Cerebellar cortex (tissue), 1 donor: ENCODE measurements at places on chromosomes 7 and 10.
A peak's percentile ranks its signal among the peaks of the same experiment; 100 is the strongest.

DNA sequence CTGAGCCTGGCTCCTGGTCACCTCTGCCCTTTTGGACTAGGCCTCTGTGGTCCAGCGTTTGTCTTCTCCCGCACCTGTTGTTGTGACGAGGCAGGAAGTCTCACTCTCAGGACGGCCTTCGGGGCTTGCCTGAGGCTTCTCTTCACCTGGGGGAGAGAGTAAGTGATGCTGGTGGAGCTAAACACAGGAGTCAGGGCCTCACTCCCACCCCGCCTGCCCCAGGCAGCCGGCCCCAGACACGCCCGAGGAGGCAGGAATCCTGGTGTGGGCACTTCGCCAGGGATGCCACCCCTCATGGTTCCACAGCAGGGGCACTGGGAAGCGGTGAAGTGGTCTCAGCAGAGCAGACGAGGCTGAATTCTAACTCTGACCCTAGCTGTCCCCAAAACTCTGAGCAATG lies 42.4 kb downstream of the IL2RA start:
- no peak for DNase-seq

DNA sequence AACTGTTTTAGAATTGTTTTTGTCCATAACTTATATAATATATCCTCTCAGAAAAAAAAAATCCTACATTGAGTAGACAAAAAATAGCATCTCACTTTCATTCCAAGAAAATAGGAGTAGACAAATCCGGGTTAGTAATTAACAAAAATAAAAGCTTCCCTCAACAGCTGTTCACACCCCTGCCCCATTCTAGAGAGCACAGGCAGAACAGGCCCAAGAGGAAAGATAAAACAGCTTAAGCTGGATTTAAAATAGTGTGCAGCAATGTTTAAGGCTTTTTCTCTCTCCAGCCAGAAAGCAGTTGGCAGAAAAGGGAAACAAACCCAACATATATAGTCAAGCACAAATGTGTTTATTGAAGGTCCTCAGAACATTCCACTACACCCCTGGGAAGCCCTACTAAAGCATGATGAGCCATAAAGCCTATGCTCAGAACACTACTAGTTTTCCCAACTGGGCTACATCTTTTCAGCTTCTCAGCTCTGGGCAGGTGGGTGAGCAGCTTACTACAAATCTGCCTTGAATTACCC lies 189.9 kb downstream of the MTERF1 start:
- DNase-seq = no peak

- DNase-seq = no peak
Observed at GRCh38 chr7:158784270-158784669, 45.0 kb downstream of the ESYT2 start.

- DNase-seq = no peak
Observed at GRCh38 chr10:131187926-131188325, 123.6 kb downstream of the TCERG1L start.

GRCh38 chr10:51162002-51162401 lies 87.7 kb downstream of the PRKG1 start:
- no peak for DNase-seq

- DNase-seq = no peak
Observed at GRCh38 chr7:127251465-127252376, 1.0 kb downstream of the GRM8 start.

- DNase-seq = no peak
Observed at GRCh38 chr7:938546-939185, 15.8 kb downstream of the ADAP1 start.

DNA sequence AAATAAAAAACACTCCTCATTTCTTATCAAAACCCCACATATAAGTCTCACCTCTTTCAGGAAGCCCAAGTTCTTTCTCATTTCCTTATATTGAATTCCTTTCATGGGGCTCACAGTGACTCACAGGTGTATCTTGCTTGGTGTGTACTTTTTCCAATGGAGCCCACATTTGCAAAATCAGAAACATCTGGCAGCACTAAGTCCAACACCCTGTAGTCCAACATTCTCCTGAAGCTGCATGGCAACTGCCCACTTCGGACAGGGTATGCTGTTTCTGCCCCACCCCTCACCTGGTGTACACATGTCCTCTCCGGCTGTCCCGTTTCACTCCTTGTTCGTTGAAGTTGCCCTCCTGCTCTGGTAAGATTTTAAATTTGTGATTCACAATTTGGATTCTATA lies 544.1 kb downstream of the SORCS3 start:
- DNase-seq = no peak

- DNase-seq = no peak
Observed at GRCh38 chr10:10526846-10527245, 490.8 kb upstream of the CELF2 start.

- DNase-seq = no peak
Observed at GRCh38 chr7:69534461-69535041, 63.7 kb upstream of the AUTS2 start.

DNA sequence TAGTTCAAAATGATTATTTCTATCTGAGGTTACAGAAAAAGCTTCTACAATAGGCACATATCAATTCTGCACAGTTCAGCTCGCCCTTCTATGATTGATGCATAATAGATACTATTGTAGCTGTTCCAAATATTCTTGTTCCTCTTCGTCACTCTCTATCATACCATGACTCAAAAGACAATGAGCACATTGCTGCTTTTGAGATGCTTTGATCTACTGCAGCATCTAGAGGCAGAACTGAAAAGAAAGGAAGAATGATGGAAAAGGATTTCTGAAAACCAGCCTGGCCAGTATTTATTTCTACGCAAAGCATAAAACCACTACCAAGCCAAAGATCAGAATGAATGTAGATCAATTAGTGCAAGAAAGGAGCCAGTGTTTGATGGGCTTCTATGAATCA lies 59.3 kb upstream of the PLXDC2 start:
- DNase-seq = no peak

- DNase-seq = no peak
Observed at GRCh38 chr7:130400120-130400572, 19.9 kb downstream of the CPA1 start.

- DNase-seq = no peak
Observed at GRCh38 chr7:37730501-37730900, 46.9 kb downstream of the GPR141 start.

- DNase-seq = no peak
Observed at GRCh38 chr10:1567742-1568495, 169.4 kb downstream of the ADARB2 start.

DNA sequence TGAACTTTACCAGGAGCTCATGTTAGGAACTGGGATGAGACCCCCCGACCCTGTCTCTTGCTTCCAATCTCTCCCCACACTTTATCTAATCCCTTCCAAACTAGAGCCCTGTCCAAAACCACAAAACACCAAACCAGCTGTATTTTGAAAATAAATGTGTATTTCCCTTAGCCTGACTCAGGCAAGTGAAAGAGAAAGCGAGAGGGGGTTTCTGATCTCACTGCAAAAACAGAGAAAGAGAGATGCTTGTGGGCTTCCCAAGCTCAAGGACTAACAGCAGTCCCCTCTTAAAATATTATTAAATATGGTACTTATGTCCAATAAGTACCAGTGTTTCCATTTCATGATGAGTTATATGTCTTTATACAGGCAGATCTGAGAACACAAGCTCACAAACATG lies 122.0 kb downstream of the AGMO start:
- DNase-seq = no peak

DNA sequence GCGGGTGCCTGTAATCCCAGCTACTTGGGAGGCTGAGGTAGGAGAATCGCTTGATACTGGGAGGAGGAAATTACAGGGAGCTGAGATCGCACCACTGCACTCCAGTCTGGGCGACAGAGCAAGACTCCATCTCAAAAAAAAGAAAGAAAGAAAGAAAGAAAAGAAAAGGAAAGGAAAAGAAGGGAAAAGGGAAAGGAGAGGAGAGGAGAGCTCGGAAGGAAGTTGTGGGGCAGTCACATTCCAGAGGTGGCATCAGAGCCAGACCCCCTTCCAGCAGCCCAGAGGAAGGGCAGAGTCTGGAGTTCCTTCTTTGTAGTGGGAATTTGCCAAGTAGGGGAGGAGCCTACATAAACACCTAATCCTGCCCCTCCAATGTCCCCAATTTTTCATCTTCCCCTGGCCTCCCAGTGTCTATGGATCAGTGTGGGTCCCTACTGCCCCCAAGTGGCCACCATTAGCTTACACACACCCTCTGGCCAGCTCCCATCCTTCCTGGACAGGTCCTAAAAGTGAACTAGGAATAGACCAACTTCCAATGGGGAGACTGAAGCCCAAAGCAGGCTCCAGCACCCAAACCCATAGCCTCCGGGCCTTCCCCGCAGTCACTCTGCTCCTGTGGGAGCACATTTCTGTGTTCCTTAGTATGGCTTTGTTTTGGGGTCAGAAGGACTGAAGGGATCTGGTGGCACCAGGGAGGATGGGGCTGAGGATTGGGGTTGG lies 39.6 kb upstream of the HSPB1 start:
- DNase-seq = peak; percentile 95

GRCh38 chr7:150959081-150959480 lies 19.0 kb downstream of the KCNH2 start:
- no peak for DNase-seq

- no peak for DNase-seq
Observed at GRCh38 chr10:15472431-15473395, 101.6 kb upstream of the FAM171A1 start.

- no peak for DNase-seq
Observed at GRCh38 chr10:114561008-114561523, 97.0 kb downstream of the ABLIM1 start.

DNA sequence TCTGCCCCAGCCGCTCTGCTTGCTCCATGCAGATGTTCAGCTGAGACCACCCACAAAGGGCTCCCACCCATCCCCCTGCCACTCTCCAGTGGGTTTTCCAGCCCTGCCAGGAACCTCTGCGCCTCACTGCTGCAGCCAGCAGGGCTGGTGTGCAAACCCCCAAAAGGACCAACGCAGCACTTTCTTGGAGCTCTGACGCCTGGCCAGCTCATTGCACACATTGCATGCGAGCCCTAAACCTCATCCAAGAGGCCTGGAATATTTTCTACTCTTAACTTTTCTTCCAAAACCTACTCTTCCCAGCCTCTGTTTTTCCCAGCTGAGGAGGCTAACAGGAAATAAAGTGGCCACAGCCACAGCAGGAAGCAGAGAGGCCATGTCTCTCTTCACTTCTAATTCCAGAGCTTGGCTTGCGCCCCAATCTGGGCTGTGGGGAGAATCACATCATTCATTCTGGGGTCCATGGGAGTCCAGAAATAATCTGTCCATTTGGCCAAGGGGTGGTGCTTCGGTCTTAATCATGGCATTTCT lies 4.6 kb upstream of the FAM170B start:
- DNase-seq = no peak

DNA sequence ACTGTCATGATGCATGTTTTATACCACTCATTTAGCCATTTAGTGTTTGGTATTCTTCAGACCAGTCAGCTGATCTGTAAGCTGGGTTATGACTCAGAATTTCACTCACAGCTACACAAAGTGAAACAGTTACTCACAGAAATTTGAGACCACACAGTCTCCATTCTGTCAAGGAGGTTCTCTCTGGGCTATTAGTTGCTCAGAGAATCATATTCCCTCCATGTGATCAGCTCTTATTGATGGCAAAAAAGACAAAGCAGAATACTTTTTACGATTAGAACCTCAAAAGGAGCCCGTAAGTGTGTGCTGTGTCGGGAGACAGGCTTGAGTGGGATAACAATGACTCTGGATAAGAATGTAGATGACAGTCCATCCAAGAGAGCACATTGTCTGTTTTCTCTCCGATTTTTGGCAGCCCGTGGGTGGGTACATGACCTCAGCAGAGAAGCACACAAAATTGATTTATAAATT lies 277.6 kb upstream of the SORCS1 start:
- no peak for DNase-seq

GRCh38 chr10:60192946-60193345 lies 196.7 kb downstream of the ANK3 start:
- no peak for DNase-seq

- DNase-seq = no peak
Observed at GRCh38 chr7:69187824-69188333, 410.4 kb upstream of the AUTS2 start.

DNA sequence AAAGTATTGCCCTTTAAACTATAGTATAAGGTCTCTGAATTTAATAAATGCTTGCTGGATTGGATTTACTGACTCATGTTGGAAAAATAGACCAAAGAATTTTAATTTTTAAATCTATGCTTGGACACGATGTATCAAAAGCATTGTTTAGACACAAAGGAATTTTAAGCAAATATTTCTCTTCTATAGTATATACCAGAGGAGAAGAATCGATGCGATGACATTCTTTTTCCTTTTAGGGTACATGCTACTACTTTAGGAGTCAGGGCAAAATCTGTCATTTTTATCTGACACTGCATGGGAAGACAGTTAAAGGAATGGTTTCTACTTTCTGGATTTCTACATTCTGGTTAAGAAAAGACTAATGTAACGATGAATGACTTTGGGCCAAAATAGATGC lies 339.9 kb downstream of the BMPER start:
- DNase-seq = no peak

DNA sequence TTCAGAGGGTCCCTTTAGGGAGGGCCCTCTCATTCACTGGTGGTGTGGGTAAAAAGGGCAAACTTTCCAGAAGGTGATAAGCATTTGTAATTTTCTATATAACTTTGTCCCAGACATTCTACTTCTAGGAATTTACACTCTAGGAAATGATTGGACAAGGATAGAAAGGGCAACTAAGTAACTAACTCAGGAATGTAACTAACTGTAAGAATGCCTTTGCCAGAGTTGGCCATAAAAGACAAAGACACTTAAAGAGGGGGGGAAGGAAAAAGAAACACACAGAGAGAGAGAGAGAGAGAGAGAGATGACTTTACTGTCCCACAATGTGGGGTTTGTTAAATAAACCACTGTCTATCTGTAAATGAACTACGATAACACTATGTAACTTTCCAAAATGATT lies 38.5 kb upstream of the ITPRID1 start:
- no peak for DNase-seq

DNA sequence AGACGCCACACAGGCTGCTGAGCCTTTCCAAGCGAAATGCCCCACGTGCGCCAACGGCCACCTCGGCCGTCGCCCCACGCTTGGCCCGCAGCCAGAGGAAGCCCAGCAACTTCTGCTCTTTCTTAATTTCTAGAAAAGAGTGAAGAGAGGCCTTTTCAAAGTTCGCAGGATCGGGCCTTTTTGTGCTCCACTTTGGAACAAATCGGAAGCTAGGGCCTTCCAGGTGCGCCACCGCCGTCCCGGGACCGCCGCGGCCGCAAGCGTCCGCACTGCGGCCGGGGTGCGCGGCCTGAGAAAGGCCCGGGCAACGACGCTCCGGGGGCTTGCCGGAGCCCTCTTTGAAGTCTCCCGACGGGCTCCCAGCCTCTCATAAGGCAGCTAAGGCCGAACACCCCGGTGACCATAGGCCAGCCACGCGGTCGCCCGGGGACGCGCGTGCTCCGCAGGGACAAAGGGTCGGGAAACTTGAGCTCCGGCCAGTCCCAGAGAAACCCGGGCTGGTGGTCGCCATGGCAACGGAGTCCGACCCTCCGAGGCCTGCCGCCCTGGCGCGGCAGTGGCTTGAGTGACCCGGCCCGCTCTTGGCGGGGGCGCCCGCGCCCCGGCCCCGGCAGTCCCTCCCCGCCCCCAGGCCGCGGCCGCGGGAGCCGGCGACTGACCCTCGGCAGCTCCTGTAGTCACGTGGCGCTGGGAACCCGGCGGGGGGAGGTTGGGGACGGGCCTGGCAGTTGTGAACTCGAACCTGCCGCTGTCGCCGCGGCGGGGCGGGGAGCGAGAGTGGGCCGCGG lies at the start of gene REPIN1:
Gene REPIN1 (plus strand): TSS at position 727 of the 788 bp plus-strand sequence. CDS start 890 bp downstream, outside the sequence.
- DNase-seq = peak; percentile 81

- no peak for DNase-seq
Observed at GRCh38 chr7:38195804-38196595, 18.0 kb downstream of the STARD3NL start.

- no peak for DNase-seq
Observed at GRCh38 chr10:32253821-32254220, 93.1 kb downstream of the EPC1 start.

- no peak for DNase-seq
Observed at GRCh38 chr7:712381-713138, 13.9 kb upstream of the DNAAF5 start.
